ENCODE measurements at places on chromosomes 12 and 14.

- DNase-seq = no peak
Measured at GRCh38 chr14:34058510-34058909, 107.6 kb upstream of the EGLN3 start.

- no peak for DNase-seq
Measured at GRCh38 chr12:29234965-29235626, 86.0 kb downstream of the FAR2 start.

- no peak for DNase-seq
Measured at GRCh38 chr12:75978677-75979076, 52.9 kb downstream of the PHLDA1 start.

GRCh38 chr12:49146406-49146805, 15.2 kb upstream of the TUBA1B start:
- DNase-seq = no peak

DNA sequence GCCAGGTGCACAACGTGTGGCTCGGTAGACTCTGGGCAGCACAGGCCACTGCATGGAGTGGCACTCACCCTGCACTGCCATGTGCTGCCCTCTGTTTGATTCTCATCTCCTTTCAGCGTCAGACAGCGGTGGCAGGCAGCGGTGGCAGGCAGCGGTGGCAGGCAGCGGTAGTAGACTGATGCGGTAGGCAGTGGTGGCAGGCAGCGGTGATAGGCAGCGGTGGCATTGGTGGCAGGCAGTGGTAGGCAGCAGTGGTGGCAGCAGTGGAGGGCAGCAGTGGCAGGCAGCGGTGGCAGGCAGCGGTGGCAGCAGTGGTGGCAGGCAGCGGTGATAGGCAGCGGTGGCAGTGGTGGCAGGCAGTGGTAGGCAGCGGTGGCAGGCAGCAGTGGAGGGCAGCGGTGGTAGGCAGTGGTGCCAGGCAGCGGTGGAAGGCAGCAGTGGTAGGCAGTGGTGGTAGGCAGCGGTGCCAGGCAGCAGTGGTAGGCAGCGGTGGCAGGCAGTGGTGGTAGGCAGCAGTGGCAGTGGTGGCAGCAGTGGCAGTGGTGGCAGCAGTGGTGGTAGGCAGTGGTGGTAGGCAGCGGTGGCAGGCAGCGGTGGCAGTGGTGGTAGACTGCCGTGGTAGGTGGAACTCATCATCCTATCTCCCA, 6.0 kb upstream of the MEG3 start:
- DNase-seq = no peak

GRCh38 chr12:113228394-113229028, 7.2 kb downstream of the TPCN1 start:
- DNase-seq = no peak

All from liver (tissue), 10 donors.